GM03348 (cell line): ENCODE measurements at places on chromosomes 3 and 15.

GRCh38 chr3:9146367-9147071, 102.9 kb downstream of the SRGAP3 start:
- DNase-seq: no peak

- no peak for DNase-seq
These were observed 119.9 kb upstream of the TJP1 start for GRCh38 chr15:29942143-29942542.

GRCh38 chr3:40642812-40643211, 118.1 kb downstream of the ZNF621 start:
- DNase-seq: no peak

DNA sequence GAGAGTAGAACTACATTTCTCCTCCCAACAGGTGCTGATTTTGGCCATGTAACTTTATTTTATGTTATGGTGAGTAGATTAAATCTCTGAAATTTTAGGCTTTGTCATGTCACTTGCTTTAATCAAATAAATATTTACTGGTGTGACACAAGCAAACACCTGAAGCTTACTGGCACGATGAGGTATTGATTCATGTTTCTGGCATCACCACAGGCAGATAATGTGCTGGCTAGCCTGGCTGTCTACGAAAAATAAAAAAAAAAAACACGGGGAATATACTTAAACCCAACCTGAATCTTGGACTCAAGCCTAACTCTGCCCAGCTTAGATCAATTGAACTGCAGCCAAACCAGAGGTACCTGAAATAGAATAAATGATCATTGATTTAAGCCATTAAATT, 65.6 kb upstream of the CADM2 start:
- no peak for DNase-seq

- no peak for DNase-seq
These were observed 1.0 kb upstream of the FSTL1 start for GRCh38 chr3:120451806-120452205.

- DNase-seq: peak; percentile 86
These were observed 29.1 kb downstream of the ANKRD28 start for GRCh38 chr3:15768421-15769255.

GRCh38 chr15:65343374-65343981, 34.3 kb downstream of the IGDCC3 start:
- DNase-seq: no peak

DNA sequence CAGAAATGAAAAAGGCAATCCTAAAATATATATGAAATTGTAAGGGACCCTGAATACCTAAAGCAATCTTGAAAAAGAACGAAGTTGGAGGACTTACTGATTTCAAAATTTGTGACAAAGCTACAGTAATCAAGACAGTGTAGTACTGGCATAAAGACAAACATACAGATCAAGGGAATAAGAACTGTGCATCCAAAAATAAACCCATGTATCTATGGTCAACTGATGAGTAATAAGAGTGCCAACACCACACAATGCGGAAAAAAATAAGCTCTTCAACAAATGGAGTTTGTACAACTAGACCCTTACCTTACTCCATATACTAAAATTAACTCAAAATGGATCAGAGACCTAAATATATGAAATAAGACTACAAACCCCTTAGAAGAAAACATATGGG, 29.6 kb downstream of the GSK3B start:
- no peak for DNase-seq

GRCh38 chr15:23595368-23595767, 29.9 kb downstream of the MKRN3 start:
- DNase-seq: no peak

DNA sequence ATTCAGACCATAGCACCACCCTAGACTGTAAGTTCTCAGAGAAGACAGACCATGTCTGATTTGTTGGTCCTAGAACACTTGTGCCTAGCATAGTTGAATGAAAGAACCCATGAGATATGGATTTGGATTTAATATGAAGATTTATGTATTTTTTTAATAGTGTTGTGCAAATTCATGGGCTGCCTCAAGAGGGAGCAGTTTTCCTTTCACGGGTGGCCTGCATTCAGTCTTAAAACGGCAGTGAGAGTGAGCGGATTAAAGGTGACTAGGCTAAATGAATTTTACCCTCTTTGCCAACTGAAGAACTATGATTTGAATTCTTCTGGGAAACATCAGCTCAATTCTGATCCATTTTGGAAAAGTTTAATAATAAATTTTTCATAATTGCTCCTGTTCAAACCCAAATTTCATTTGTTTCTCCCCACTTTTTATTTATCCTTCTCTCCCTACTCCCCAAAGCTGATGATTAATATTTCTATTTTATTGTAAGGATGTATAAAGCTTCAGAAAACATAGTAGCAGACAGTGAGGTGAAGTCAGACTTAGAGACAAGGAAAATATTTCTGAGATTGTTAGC, 67.3 kb downstream of the MORC1 start:
- peak; percentile 22 for DNase-seq

DNA sequence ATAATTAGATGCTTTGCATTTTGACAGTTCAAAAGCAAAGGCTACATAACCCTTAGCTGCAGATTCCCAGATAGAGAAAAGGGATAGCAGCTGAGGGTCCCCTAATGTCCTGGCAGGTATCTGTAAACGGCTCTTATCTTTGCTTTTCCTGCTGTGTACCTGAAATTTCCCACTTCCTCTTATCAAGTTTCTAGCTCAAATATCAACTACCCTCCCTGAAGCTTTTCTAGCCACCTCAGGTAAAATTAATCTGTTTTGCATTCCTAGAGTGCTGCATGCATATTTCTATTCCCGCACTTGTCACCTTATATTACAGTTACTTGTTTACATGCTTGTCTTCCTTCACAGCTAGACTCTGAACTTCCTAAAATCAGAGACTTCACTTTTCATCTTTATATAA, 55.6 kb upstream of the STXBP5L start:
- DNase-seq: no peak

DNA sequence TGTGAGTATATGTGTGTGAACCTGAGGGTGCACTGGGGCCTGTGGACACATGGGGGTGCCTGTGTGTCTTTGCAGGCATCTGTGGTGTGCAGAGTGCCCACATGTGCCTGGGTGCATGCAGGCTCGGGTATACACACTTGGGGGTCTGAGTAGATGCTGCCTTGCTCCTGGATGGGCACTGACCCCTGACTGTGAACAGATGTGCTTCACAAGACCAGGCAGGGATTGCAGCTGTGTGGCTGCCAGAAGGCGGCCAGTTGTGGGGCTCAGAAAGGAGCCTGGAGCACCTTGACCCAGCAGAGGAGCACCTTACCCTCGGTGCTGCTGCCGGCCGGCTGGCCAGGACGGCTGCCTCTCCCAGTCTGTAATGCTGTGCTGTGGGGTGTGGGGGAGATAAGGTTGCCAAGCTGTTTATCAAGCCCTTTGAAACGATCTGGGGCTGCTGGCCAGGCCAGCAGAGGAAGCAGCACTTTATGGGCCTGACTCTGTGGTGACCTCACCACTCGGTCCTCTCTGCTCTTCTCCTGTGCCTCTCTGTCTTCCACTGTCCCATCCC, 55.5 kb upstream of the MRPS22 start:
- DNase-seq: no peak

DNA sequence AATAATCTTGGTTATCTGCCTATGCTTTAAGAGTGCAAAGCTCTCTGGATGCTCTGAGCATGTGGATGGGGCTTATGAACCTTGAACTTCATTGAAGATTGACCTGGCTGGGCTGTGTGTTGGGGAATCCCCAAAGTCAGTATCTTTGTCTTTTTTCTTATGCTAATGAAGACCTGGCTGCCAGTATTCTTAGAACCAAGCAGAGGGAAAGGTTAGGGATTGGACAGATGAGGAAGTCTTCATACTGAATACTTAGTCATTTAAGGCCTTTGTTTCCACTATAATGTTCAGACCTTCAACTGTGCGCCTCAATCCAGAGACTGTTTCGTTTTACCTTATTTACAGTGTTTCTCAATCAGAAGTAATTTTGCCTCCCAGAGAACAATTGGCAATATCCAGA, 42.5 kb upstream of the CMTM7 start:
- no peak for DNase-seq

GRCh38 chr3:23390989-23391553, 187.9 kb downstream of the UBE2E2 start:
- DNase-seq: no peak

GRCh38 chr15:75043509-75044257, 20.3 kb downstream of the PPCDC start:
- DNase-seq: peak; percentile 96

DNA sequence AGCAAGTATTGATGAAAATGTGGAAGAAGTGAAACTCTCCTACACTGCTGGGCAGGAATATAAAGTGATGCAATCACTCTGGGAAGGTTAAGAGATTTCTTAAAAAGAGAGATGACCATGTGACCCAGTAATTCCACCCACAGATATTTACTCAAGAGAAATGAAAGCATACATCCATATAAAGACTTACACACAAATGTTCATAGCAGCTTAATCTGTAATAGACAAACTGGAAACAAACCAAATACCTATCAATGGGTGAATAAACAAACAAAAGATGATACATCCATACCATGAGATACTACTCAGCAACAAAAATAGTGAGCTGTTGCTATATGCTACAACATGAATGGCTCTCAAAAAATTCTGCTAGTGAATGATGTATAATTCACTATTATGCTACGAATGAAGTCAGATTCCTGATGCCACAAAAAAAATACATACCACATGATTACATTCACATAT, 463.3 kb downstream of the MAGI1 start:
- DNase-seq: peak; percentile 17

GRCh38 chr15:51108933-51109550, 14.3 kb upstream of the TNFAIP8L3 start:
- DNase-seq: peak; percentile 71

- DNase-seq: peak; percentile 84
These were observed 10.4 kb upstream of the BAHD1 start for GRCh38 chr15:40430271-40430805.

GRCh38 chr3:172192830-172193415, 153.5 kb downstream of the FNDC3B start:
- DNase-seq: no peak

GRCh38 chr3:123421353-123422174, 27.3 kb downstream of the ADCY5 start:
- no peak for DNase-seq

GRCh38 chr15:73624530-73624929, 8.7 kb downstream of the NPTN start:
- no peak for DNase-seq

GRCh38 chr3:76615719-76616118, 424.2 kb upstream of the ROBO2 start:
- DNase-seq: no peak

GRCh38 chr3:158744567-158745288, 12.5 kb upstream of the RARRES1 start:
- no peak for DNase-seq

- peak; percentile 87 for DNase-seq
These were observed 35.8 kb upstream of the ABHD2 start for GRCh38 chr15:89052474-89052873.

DNA sequence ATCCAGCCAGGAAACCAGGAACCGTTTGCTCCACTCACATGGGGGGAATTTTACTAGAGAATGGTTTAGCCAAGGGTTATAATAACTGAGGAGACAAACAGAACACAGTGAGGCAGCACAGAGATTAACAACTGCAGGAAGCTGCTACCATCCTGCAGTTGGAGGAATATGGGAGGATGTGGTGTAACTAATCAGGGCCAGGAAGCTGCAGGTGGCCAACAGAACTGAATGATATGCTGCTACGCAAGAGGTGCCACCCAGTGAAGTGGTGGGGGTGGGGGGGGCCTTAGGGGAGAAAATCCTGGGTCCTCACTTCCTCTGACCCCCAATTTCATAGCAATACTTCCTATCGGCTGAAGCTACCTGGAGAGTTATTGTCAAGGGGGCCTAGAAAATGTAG, 306.4 kb upstream of the STT3B start:
- DNase-seq: no peak

DNA sequence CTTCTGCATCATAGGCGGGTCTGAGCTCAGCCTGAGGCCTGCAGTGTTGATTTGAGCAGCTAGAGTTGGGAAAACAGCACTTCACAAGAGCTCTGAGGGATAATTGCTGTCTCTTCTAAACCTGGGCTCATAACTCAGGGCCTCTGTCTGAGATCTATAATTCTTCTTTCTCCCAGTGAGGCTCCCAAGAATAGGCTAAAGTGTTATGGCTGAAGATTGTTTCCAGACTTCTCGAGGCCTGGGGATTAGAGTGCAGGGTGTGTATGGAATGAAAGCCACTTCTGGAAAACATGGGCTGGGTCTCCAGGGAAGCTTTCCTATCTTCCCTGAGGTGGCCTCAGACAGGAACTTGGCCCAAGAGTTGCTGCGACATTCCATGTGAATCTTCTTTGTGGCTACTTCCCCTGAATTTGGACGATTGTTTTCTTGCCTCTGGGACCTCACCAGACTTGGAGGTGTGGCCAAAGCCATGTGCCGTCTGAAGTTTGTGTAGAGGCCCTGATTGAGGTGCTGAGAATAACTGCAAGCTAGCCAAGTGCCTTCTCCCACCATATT, 26.5 kb downstream of the MTMR14 start:
- no peak for DNase-seq

GRCh38 chr3:86104154-86104553, 886.8 kb downstream of the VGLL3 start:
- no peak for DNase-seq

DNA sequence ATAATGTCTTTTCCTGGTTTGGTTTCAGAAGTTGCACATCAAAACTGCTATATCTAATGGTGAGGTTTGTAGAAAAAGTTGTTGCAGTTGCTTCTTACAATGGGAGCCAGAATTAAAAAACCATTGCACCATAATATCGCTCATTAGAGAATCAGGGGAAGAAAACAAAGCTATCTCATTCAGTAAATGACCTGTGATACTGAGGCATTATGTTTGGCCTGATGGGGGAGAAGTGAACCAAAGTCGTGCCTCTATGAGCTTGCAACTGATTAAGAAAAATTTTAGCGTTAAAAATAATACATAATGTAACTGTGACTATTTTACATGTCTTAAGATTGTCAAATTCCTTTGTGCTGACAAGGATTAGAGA, 60.2 kb upstream of the ARHGEF26 start:
- DNase-seq: no peak

DNA sequence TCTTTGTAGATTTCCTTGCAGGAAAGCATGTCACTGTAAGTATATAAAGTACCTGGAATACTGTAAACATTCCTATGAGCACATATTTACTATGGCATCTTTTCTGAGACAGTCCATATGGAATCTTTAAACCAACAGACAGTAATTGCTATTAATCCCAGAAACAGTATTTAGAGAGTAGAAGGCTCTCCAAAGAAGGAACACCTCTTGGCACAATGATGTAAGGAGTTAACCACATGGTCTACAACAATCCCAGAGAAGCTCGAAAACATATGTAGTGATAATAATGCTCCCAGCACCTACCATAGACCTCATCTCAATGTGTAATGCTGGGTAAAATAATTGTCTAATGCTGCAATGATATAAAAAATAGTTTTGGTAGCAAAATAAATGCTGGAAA, 95.8 kb upstream of the IL12A start:
- DNase-seq: no peak

DNA sequence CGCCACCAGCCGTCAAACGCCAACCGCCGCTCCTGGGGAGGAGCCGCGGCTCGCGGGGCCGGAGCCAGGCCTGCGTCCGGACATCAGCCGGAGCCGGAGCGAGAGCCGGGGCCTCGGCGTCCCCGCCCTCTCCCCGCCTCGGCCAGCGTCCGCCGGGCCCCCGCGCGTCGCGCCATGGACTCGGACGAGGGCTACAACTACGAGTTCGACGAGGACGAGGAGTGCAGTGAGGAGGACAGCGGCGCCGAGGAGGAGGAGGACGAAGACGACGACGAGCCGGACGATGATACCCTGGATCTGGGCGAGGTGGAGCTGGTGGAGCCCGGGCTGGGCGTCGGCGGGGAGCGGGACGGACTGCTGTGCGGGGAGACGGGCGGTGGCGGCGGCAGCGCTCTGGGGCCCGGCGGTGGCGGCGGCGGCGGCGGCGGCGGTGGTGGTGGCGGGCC, 359 bp downstream of the ARIH1 start:
- DNase-seq: no peak
